ENCODE measurements at places on chromosomes 5 and 9.

- DNase-seq, result no peak
Observed at GRCh38 chr9:35706951-35707350, 17.2 kb upstream of the TPM2 start.

DNA sequence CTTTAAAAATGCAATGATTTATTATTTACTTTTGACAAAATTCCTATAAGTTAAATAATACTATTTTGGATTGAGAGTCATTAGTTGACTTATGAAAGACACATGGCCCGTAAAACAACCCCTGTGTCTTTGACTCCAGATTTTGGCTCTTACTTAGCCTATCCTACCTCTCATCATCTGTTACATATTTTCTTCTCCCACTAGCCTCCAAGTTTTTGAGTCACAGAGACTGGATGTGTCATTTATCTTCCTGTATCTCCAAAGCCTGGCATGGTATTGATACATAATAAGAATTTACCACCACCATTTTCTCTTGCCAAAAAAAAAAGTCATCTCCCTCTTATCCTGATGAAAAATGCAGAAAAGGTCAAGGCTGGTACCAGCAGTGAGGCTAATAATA, 99.9 kb downstream of the GABRB2 start:
- no peak for DNase-seq

- DNase-seq, result no peak
Observed at GRCh38 chr5:131180407-131180806, 9.7 kb downstream of the LYRM7 start.

DNA sequence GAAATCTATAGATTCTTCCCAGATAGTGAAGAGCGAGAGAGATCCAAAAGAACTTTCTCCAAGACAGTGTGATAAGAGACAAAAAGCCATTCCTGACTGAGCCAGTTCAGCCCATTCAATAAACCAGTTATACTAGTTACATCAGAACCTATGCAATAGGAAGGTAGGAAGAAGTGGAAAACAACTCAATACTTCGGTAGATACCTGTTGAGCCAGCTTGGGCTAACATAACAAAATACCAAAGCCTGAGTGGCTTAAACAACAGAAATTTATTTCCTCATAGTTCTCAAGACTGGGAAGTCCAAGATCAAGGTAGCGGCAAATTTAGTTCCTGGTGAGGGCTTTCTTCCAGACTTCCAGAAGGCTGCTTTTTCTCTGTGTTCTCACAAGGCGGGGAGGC, 214.5 kb upstream of the GRAMD2B start:
- no peak for DNase-seq

DNA sequence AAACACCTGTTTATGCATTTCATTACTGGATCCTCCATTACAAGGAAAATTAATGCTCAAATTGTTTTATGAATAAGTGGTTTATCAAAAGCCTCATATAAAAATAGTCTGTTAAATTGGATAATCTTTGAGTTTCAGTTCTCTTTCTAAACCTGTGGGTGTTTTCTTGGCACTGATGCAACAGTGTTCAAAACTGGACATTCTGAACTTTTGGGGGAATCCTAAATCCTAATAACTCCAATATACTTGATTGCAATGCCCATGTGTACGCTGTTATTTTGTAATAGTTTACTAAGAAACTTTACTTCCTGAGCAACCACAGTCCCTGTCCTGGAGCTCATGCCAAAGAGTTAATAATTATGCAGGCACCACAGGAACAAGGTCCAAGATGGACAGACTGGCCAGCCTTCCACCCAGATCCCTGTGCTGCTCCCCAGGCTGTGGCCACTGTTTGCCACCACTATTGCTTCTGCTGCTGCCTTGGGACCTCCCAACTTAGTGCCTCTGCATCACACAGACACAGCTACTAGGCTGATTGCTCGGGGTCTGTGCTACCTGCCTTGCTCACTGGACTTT, 14.0 kb downstream of the IRGM start:
- no peak for DNase-seq

GRCh38 chr5:172410160-172410559, 44.2 kb downstream of the SH3PXD2B start:
- peak; percentile 42 for DNase-seq

- no peak for DNase-seq
Observed at GRCh38 chr5:167816864-167817263, 474.6 kb upstream of the WWC1 start.

DNA sequence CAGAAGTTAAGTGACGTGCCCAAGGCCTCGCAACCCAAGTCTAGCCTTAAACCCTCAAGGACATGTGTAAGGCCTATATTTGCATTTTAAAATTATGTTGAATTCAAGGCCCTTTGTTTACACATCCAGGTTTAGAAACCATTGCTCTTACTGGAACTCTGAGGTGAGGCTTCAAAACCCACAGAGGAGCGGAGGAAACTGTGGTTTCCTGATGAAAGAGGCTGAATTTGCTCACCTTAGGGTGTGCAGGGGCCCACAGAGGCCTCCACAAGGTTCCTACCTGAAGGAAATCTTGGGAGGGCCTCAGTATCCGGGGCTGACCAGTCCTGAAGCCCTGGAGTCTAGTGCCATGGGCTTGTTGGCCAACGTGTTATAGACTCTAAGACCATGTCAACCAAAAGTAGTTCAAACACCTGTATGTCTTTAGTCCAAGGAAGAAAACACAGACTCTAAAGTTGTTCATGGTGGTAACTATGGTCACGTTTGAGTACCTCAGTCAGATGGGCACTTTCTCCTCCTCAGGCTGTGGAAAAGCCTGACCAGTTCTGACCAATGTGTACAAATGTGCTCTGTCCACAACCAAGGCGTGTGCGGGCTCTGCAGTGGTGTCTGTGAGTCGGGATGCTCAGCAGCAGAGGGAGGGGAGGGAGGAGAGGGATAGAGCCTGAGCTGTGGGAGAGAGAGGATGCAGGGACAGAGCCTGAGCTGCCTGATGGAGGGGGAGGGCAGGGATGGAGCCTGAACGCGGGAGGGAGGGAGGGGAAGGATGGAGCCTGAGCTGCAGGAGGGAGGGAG, 124.6 kb upstream of the ERCC6L2 start:
- no peak for DNase-seq
